ENCODE measurements at places on chromosomes 4 and X.

- DNase-seq, result no peak
These were observed 588 bp downstream of the ART3 start for GRCh38 chr4:76074993-76075600.

DNA sequence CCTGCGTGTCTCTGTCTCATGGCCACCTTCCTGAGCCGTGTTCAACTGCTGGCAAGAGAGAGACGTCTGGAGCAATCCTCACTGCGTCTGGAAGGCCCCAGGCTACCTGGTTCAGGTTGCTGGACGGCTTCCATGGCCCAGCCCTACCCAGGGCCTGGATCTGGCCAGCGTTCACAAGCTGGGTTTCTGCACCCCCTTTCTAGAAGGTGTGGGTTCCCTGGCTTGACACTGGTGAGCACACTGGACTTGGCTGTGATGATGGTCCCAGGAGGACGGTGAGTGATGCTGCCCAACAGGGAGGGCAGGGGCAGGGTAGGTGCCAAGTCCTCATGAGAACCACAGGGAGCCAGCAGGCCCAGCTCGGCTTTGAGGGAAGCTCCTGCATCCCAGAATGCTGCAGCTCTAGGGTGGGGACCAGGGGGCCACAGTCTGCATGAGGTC lies 63.4 kb downstream of the HTRA3 start:
- no peak for DNase-seq

DNA sequence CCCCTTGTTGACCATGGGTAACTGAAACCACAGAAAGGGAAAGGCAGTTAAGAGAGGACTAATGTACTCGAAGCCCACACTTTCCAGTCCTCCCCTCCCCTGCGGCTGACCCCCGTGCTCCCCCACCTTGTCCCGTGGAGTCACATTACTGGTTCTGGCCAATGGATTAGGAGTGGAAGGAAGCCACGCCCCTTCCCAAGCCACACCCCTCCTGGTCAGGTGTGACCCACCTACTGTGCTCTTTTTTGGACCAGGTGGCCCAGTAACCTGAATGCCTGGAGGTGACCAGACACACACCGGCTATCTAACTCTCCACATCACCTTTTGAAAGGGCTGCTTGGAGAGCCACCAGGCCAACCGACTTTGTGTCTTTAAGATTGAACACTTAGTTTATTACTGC lies 109.3 kb upstream of the MSX1 start:
- no peak for DNase-seq

GRCh38 chr4:111963158-111963700 lies 182.0 kb upstream of the FAM241A start:
- no peak for DNase-seq

GRCh38 chr4:18698119-18698883 lies 676.7 kb upstream of the LCORL start:
- DNase-seq, result no peak

GRCh38 chr4:107854356-107855022 lies 29.8 kb downstream of the SGMS2 start:
- DNase-seq, result no peak

GRCh38 chr4:77176640-77177039 lies 19.6 kb downstream of the CCNG2 start:
- DNase-seq, result no peak

GRCh38 chr4:76950052-76950955 lies 752 bp downstream of the SEPTIN11 start:
- no peak for DNase-seq

- no peak for DNase-seq
These were observed 541.3 kb upstream of the TENM3 start for GRCh38 chr4:181701894-181702293.

DNA sequence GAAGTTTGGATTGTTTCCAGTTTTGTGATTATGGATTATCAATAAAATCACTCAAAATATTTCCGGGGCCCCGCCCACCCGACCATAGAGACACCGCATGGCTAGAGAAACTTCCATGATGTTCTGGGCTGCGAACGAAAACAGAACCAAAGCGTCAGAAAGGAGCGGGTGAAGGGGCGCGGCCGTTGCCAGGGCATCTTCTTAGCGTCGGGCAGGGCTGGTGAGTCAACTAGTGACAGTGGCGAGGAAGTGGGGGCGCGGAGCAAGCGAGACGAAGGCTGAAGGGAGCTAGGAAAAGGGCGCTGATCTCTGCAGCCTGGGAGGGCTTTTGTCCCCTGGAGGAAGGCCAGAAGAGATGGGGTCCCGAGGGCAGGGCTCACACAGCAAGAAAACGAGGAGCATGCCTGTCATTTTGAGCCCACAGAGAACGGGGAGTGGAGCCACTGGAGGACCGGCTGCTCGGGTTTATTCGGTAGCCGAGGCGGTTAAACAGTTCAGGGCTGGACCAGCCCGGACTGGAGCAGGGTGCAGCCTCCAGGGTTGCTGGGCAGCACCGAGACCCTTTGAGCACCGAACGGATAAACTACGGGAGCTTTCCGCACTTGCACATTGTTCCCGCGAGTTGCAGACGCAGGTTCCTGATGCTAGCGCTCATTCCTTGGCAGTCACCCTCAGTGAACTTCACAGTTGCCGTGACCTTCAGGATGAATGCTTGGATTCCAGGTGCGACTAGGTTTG lies 298.1 kb upstream of the TRPC5 start:
- no peak for DNase-seq

- DNase-seq, result no peak
These were observed 77.6 kb upstream of the ITM2A start for GRCh38 chrX:79444694-79445210.

DNA sequence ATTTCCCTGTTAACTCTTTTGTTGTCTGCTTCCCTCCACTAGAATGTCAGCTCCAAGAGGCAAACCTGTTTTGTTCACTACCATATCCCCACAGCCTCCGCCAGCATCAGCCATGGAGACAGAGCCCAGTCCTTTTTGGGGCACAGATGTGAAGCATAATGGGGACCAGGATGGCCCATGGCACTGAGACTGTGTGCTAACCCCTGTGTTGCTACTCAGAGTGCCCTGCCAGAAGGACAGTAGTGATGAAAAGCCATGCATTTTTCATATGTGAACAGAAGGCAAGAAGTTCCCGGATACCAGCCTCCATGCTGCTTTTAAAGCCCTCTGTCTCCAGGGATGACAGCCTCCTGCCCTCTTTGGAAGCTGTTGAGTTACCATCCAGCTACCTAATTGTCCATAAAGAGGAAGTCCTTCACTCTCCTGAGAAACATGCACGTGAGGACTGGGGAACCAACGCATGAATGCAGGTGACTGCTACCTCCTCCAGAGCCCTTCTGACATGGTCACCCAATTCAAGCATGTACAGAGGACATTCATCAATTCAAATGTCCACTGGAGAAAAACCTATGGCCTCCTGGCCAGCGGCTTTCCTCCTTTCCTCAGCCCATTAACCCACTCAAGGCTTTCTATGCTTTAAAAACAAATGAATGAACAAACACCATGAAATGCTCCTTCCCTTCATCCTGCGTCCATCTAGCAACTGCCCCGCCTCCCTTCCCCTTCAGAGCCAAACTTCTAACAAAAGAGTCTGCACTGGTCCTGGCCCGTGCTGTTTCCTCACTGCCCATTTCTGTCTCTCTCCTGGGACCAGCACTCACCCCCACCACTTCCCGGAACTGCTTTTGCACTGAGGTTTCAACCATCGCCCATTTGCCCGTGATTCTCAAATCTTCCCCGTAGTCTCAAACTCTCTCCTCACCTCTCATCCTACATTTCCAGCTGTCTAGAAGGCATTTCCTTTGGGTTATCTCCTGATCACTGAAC lies 18.0 kb downstream of the PNMA6F start:
- no peak for DNase-seq

DNA sequence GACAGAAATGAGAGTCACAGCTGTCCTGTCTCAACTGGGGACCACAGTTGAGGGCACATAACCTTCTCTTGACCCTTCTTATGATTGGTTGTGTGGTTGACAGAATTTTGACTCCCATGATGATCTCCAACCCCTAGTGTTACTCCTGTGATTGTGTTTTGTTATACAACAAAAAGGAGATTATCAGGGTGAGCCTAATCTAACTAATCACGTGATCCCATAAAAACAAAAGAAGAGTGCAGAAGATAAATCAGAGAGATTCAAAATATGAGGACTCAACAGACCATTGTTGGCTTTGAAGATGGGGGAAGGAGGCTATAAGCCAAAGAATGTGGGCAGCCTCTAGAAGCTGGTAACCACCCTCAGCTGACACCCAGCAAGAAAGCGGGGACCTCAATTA lies 72.7 kb downstream of the GUCY2F start:
- no peak for DNase-seq

DNA sequence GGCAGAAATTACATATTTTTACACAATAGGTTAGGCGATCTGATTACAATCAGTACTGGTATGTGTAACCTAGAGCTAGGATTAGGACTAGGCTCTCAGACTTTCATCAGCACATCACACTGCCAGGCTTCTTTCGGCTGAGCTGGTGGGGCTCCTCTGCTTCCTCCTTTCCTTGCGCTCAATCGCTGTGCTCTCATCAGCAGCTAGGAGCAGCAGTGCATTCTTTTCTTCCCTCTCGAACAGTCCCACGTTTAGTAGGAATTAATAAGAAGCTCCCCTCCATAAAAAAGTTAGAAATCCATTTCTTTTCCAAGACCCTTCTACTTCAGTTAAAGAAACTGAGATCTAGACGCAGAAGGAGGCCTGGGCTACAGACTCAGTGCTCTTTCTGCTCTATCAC lies 350.4 kb downstream of the SPRY1 start:
- no peak for DNase-seq

GRCh38 chr4:63904201-63904600 lies 505.0 kb downstream of the TECRL start:
- DNase-seq, result no peak

GRCh38 chrX:150456466-150456865 lies 93.3 kb downstream of the MAMLD1 start:
- no peak for DNase-seq

DNA sequence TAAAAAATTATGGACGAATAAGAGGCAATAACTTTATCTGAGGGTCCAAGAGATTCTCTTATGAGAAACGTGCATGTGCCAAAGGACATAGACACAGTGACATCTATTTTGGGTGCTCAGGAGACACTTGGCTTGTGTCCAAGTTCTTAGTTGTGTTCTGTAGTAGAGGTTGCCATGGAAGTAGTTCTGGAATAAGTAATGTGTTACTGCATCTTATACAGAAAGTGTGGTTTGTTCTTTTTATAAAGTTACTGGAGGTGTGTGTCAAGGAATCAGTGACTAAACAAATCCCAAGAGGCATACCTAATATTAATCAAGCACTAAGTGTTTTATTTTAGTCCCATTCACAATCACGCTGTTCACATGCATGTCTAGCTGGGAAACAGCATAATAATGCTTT lies 305.7 kb downstream of the ARHGAP24 start:
- no peak for DNase-seq
